Skeletal muscle cell (primary cell): ENCODE measurements at places on chromosomes 4 and X.

DNA sequence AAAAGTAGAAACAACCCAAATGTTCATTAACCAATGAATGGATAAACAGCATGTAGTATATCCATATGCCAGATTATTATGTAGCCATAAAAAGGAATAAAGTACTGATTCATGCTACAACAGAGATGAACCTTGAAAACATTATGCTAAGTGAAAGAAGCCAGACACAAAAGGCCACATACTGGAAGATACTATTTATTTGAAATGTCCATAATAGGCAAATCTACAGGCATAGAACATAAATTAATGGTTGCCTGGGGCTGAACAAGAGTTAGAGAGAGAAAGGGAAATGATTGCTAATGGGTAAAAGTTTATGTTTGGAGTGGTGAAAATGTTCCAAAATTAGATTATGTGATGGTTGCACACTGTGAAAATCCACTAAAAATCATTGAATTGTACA, 44.4 kb downstream of the IL13RA2 start:
- no peak for DNase-seq

GRCh38 chr4:37644962-37645361, 41.2 kb downstream of the RELL1 start:
- peak; percentile 61 for DNase-seq

DNA sequence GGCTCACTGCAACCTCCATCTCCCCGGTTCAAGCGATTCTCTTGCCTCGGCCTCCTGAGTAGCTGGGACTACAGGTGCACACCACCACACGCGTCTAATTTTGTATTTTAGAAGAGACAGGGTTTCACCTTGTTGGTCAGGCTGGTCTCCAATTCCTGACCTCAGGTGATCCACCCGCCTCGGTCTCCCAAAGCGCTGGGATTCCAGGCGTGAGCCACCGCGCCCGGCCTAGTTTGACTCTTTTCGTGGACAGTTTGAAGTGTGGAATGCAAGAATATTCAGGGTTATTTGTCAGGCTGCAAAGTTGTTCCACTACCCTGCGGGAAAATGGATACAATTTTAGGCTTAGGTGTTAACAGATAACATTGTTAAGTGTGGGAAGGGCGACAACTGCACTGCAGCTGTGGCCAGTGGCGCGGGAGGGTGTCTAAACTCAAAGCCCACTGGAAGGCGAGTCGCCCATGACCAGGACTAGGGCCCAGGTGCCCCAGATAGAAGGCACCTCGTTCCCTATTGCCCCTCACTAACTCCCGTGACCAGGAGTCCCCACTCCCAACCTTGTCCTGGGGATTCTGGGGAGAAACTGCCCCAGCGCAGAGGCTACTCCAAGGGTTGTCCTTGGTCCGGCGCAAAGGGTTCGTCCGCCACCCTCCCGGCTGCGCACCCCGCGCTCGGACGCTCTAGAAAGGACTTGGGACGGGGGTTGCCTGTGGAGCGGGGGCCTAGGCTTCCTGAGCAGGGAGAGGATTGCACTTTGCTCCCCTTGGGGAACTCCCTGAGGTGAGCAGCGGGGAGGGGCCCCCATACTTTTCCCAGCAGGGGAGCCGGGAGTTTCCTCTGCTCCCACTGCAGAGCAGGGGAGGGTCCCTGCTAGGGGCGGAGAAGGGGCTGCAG, 1.1 kb upstream of the CD99 start:
- DNase-seq = no peak

GRCh38 chr4:184534511-184535391, 60.4 kb upstream of the IRF2 start:
- DNase-seq = no peak

GRCh38 chr4:10054571-10055041, 33.3 kb upstream of the SLC2A9 start:
- no peak for DNase-seq

DNA sequence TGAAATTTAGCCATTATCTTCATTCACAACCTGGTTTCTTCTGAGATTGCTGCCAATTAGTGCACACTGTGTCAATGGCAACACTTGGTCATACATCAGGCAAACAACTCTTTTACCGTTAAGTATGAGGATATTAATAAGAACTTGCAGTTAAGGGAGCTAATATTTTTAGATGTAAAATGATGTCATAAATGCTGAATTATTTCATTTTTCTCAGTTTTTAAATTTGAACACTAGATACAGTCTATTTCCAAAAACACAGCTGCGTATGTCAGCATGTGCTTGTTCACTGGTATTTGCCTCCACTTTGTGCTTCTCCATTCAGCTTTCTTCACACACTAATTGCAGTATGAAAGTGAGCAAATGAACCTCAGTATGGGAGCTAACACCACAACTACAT, 1.6 kb downstream of the KLHL13 start:
- no peak for DNase-seq

GRCh38 chr4:171746418-171746817, 66.8 kb upstream of the GALNTL6 start:
- DNase-seq = no peak

DNA sequence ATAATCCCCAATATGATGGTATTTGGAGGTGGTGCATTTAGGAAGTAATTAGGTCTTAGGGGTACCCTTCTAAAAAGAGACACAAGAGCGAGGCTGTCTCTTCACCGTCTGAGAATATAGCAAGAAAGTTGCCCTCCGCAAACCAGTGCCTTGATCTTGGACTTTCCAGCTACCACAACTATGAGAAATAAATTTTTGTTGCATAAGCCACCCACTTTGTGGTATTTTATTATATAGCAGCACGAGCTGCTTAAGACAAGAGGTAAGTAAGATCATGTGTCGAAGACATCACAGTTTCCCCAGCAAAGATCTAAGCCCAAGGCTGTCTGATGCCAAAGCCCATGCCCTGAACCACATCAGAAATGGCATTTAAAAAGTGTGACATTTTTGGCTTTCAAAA, 9.6 kb upstream of the EXOSC9 start:
- DNase-seq = peak; percentile 31

- peak; percentile 74 for DNase-seq
These were observed 228.1 kb upstream of the PPARGC1A start for GRCh38 chr4:24117975-24118374.

DNA sequence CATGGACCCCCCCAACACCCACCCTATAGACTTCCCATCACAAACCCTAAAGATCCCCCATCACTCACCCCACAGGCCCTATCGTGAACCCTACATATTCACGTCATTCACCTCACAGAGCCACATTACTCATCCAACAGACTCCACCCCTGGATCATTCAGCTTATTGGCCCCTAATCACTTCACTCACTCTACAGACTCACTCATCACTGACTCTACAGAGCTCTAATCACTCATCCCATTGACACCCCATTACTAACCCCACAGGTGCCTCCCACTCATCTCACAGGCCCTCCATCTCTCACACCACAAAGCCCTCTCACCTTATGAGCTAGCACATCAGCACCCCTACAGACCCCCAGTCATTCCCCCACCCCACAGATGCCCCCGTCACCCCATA, 6.3 kb upstream of the TBC1D25 start:
- no peak for DNase-seq

- peak; percentile 69 for DNase-seq
These were observed 170.3 kb downstream of the VEGFC start for GRCh38 chr4:176622251-176622948.

GRCh38 chr4:118353534-118354030, 779 bp upstream of the PRSS12 start:
- DNase-seq = no peak

GRCh38 chrX:123851079-123851478, 8.8 kb upstream of the XIAP start:
- DNase-seq = no peak

DNA sequence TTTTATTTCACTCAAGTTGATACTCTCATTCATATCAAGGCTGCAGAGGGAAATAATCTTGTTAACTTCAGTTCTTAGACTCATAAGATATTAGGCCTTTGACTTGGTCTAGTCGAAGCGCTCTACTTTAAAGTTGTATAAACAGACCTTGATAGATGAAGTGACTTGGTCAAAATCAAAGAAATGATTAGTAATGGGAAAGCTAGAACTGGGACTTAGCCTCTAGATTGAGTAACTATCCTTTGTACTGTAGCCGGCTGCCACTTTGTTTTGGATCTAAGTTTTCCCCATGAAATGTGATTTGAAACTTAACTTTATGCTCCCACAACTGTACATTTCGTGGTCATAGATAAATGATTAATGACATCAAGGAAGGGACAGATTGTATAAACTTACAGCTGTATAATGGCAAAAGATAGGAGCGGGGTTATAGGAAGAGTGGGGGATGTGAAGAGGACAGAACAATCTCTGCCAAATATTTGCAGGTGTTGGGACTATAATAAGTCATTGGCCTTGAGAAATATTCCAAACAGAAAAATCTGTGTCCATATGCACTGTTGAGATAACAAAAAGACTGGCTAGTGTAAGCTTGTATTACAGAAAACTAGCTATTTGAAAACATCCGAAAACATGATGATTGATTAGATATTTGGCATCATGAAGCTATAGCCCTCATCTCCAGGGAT, 17.2 kb downstream of the MID2 start:
- no peak for DNase-seq

DNA sequence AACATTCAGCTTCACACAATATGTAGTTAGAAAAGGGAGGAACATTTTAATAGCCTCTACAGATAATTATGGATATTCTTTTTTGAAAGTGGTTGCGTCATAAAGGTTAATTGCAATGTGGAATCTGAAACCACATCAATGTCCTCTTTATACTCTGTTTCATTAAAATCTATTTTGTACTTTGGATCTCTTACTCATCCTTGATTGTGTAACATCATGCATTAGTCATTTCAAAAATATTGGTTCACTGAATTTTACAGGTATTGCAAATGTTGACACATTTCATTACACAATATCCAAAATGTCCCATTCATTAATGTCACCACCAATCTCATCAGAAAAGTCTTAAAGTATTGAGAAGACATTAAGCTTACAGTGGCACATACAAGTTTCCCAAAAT, 62.7 kb upstream of the USP9X start:
- DNase-seq = no peak

- no peak for DNase-seq
These were observed 964.3 kb upstream of the TENM3 start for GRCh38 chr4:181278941-181279340.

DNA sequence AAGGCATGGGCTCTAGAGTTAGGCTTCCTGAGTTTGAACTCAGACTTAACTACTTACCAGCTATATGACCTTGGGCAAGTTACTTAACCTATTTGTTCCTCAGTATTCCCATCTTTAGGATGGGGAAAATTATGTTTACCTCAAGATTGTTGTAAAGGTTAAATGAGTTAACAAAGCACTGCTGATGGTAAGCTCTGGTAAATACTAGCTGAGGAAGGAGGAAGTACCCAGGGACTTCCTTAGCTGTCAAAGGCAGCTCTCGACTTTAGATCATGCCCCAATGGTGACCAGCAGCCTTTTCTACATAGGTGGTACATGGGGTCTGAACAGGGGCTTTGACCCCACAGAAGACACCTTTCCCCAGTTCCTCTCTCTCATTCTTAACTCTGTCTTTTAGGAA, 20.1 kb downstream of the ATP7A start:
- no peak for DNase-seq

DNA sequence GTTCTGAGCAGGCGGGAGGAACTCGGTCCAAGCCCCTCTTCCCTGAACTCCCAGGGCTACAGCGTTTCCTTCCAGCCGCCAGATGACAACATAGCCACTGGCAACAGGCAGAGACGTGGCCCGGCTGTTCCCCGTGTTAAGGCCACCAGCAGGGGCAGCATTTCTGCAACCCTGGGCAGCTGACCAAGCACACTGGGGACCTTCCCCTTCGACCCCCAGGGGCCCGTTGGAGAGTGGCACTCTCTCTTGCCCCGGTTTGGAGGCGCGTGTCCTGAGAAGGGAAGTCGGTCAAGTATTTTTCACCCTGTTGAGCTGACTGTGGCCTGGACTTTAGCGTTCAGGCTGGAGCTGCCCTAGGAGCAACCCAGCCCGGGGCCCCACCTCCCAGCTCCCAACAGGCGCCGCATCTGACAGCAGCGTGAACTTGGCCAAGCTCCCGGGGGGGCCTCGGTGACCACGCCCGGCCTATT, 37.6 kb downstream of the ZBTB49 start:
- DNase-seq = no peak

- no peak for DNase-seq
These were observed 48.3 kb upstream of the TMEM150C start for GRCh38 chr4:82610041-82610440.

- peak; percentile 93 for DNase-seq
These were observed 67.3 kb downstream of the AFAP1 start for GRCh38 chr4:7872264-7872771.

GRCh38 chrX:22666441-22666840, 333.3 kb upstream of the DDX53 start:
- no peak for DNase-seq

DNA sequence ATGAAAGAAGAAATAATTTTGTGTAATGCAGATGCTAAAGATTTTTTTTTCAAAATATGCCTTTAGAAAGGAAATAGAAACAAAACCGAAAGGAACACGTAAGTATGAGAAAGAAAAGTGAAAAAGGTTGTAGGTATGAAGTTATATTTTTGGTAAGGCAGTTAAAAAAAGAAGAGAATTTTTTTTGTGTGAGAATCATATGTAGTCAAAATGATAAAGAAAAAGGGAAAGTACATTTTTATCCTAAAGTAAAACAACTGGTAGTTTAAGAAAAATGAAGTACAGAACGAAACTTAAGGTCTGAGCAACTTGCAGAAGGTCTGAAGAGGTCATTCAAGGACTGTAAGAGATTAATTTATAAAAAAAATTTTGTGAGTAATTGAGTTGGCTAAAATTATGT, 164.0 kb upstream of the TRAM1L1 start:
- DNase-seq = no peak

- no peak for DNase-seq
These were observed 51.1 kb downstream of the MCUB start for GRCh38 chr4:109611045-109611646.

- DNase-seq = peak; percentile 45
These were observed 278.0 kb downstream of the ANK2 start for GRCh38 chr4:113327494-113327893.

DNA sequence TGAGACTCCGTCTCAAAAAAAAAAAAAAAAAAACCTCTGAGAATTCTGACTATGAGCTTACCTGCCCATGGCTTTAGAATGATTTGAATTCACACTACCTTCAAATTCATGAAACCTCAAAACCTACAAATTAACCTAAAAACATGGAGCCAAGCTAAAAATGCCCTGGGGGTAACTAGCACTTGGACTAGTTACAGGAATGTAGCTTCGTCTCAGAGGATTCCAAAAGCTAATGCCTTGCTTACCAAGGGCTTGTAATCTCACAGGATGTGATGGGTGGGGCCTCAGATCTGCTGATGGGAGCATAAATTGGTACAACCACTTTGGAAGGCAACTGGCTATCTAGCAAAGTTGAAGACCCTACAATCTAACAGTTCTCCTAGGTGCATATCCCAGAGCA, 79.4 kb upstream of the SPRY1 start:
- no peak for DNase-seq
